ENCODE measurements at places on chromosomes 2 and 18.

DNA sequence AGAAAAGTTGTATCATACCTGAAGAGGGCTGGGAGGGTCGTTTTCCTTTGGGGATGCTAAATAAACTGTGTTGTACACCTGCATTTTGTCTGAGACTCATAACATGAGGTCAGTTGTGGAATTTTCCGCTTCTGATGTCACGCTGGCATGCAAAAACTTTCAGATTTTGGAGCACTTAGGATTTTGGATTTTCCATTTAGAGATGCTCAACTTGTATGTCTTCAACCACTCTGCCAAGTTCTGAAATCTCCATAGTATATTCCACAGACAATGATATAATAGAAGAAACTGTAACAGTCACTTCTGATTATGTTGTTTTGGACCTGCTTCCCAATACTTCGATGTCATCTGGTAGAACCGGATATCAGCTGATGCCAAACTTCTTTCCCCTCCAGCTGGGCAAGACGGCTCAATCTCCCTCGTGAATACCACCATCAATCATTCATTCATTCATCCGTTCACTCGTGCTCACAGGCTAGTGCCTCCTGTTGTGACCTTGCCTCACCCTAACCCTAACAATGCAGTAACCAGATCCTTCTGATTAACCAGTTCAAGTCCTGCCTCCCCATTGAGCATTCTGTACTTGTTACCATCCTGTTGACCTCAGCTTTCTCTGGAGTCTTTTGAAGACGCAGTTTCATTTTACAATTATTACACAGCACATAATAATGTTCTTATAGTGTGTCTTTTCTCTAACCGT is 5.3 kb upstream of the PLEKHH2 start:
- no peak for DNase-seq

GRCh38 chr2:231138699-231139098 is 13.9 kb upstream of the HTR2B start:
- DNase-seq, result no peak

DNA sequence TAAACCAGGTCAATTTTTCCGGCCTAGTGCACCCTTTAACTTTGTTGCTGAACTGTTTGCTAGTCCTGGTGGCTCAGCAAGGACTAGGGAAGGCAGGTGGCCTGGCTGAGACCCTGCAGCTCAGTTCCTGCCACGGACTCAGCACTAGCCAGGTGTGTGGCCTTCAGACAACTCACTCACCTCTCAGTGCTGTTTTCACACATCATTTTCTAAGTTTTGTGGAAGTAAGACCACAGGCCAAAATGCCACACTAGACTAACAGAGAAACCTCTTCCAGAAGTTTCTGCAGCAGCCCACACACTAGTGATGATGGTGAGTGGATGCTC is 65.9 kb upstream of the SLC1A4 start:
- no peak for DNase-seq

- DNase-seq, result no peak
These were observed 71.7 kb upstream of the WDR75 start for GRCh38 chr2:189369566-189369965.

- no peak for DNase-seq
These were observed 91.9 kb downstream of the ARL4C start for GRCh38 chr2:234404957-234405356.

DNA sequence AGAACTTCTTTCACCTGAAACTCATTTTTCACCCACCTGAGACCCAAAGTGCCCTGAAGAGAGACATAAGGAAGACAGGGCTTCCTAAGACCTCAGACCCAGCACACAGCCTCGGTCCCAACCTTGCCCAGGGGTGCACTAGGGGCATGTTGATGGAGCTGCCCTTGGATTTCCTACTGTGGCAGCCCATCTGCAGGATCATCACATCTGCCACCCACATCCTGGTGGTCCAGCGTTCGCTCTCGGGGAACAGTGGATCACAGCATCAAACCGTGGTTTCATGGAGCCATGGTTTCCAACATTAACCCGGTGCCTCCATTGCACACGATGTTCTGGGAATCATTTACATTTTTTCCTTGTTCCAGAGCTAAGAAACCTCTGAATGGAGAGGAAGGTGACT is 186.4 kb downstream of the TFCP2L1 start:
- DNase-seq, result no peak

GRCh38 chr2:33380001-33380609 is 96.3 kb upstream of the RASGRP3 start:
- no peak for DNase-seq

DNA sequence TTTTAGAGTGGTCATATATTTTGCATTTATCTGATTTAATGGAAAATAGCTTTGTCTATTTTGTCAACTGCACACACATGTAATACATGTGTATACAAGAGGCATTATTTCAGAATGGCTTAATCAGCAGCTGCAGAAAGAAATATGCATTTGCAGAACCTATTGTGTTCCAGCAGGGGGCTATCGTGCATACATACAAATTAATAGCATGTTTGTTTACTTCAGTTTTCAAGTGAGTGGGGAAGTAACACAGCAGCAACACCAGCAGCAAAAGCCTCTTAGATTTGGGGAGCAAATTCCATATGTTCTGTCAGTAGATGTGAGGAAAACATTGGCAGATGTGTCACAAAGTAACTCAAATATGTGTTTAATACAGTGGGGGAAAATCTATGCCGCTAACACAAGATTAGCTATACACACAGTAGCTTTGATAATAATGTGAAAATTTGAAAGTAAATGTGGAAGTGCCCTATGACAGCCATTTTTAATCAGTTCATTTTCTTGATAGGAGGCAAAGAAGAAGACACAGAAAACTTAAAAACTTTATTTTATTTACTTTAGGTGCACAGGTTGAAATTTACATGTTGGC is 218.1 kb downstream of the WDR7 start:
- peak; percentile 8 for DNase-seq

DNA sequence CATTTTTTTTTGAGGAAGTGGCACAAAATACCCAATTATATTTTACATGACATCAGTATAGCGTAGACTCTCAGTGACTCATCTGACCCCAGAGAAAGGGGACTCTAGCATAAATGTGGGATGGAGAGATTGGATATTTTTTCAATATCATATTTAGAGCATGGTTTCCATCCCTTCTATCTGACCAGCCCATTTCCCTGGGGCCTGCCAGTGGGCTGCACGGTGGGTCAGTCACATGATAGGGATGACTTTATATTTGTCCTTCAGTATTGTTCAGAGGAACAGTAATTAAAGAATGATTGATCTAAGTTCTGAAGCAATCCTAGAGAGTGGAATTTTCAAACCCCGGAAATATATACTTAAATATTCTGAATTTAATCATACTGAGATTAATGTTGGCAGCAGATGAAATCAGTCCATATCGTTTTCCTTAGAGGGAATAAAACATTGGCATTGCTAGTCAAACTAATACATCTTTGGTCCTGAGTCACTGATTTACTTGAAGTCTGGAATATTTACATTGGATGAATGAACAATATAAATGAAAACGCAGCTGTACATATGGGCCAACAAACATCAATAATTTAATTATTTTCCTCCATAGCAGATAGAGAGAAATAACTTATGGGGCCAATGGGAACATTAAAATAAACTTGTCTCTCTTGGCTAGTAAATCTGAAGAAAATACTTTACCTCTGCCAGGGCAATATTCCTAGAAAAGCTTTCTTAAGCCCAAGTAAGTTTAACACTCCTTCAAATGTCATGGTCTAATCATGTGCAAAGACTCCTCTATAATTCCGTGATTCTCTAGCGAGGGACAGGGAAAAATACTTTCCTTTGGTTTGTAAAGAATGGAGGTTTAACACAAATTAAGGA is 563.6 kb upstream of the PKDCC start:
- DNase-seq, result no peak

DNA sequence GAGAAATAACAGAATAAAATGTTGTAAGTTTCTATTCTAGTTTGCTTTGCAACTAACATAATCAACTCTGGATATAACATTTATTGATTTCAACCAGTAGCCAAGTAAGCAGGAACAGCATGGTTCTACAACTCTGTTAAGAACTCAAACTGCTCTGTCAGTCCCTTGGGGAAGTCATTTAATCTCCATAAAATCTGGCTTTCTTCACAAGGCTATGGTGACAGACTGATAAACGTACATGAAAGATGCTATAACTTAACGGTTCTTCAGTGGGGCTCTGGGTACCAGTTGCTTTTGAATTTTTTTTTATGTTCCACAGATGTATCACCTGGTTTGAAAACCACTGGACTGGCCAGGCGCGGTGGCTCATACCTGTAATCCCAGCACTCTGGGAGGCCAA is 10.3 kb downstream of the PSME4 start:
- no peak for DNase-seq

GRCh38 chr2:7577769-7578168 is 660.6 kb downstream of the RNF144A start:
- DNase-seq, result no peak

DNA sequence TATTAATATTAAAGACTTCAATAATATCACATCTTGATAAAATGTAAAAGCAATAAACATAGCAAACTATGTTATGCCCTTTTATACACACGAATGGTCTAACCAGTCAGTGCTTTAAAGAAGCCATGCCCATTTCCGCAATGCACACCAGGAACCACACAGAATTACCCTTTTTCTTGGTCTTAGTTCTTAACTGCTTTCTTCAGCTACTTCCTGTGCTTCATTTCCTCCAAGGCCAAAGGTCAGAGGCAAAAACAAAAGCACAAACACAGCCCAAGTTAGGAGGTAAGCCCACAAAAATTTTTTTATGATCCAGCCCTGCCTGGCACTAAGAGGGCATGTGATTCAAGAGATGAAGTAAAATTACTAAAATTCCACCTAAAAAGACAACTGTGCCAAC is 267.2 kb downstream of the FBXO15 start:
- DNase-seq, result no peak

DNA sequence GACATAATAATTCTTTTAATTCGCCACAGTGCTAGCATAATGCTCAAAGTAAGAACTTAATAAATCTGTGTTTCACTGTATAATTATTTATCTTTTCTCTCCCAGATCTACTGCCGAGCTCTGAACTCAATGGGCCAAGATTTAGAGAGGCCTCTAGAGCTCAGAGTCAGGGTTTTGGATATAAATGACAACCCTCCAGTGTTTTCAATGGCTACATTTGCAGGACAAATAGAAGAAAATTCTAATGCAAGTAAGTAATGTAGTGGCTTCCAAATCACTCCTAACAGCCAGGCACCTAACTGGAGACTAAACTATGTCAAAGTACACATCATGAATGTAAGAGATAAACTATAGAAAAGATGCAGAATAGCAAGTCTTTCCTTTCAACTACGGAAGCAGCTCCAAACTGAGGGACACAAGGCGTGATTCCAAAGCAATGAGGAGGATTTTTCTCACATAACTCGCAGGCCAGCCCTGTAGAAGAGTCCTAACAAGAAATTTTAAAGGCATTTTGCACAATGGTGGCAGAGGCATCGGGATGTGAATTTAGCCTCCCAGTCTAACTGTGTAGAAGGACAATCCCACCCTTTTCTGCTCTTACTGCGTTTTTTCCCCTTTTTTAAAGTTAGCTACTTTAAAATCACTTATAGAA is 12.0 kb downstream of the DSG1 start:
- no peak for DNase-seq

DNA sequence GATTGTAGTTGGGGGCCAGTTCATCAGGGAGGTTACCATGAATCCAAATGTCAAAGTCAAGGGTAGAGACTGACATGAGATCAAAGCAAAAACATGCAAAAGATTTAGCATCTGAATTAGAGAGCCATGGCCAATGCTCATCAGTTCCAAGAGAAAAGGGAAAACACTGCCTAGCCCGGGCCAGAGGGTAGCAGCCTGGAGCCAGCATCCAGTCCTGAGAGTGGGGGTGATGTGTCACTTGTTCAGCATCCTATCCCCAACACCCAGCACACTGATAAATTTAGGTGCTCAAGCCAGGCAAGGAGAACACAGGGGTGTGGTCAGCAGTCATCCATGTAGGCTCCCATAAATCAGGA is 76.9 kb upstream of the PPP1CB start:
- DNase-seq, result no peak

DNA sequence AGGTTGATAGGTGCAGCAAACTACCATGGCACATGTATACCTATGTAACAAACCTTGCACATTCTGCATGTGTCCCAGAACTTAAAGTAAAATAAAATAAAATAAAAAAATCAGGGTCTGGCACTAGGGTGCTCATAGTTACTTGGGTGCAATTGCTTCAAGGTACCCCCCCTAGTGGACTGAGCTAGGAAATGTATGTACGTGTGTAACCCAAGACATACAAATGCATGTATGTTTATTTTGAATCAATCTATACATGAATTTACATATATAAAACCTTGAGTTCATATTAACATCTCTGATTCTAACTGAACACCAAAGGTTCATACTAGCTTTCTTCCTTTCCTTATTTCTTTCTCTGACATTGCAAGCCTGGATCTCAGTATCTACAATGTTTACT is 51.5 kb downstream of the USP37 start:
- DNase-seq, result no peak

DNA sequence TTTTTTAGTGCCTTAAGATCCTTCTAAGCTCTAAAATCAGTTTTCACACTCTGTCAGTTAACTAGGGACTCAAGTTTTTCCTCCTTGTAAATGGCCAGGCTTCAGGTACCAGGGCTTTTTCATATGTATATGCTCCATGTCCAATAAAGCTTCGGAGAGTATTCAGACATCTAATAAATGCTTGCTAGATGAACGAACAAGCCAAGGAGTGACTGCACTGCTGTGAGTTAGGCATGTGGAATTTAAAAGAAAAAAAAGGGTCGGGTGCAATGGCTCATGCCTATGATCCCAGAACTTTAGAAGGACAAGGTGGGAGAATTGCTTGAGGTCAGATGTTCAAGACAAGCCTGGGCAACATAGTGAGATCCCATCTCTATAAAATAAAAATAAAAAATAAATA is 81.9 kb downstream of the CDH2 start:
- DNase-seq, result no peak

DNA sequence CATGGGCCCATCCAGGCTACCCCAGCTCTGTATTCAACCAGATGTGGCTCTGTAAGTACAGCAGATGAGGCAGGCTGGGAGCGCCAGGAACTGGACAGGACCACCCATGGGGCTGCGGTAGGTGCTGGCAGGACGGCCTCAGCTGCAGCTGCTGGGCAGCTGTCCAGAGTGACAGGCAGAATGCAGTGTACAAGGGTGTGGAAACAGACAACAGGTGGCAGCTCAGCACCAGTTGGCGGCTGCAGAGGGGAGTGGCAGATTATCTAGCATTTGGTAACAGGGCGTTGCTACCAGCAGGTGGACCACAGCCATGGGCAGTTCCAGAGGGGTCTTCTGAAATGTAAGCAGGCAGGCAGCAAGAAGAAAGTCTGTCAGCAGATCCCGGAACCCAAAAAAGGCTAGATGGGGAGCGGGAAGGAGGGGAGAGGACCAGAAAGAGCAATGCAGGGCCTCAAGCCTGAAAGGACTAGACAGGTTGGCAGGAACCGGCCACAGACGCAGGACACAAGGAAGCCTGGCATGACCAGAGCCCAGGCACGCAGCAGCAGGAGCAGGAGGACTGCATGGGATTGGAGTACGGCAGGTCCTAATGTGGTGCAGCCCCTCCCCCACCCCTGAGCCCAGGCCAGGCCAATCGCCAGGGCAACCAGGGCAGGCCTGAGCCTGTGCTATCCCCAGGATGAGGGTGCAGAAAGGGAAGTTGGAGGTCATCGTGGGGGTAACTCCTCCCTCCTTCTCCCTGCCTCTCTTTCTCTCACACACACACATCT is 24.7 kb downstream of the PKDCC start:
- peak; percentile 28 for DNase-seq

GRCh38 chr2:11559066-11559785 is 25.4 kb downstream of the GREB1 start:
- DNase-seq, result no peak

GRCh38 chr2:101272045-101272784 is 19.5 kb downstream of the CNOT11 start:
- no peak for DNase-seq
